ENCODE measurements at places on chromosomes 5 and 9. TPM values are rescaled to one million over a fixed set of nuclear protein-coding genes. Genes with fewer than 3 reads are reported as not detected.

DNA sequence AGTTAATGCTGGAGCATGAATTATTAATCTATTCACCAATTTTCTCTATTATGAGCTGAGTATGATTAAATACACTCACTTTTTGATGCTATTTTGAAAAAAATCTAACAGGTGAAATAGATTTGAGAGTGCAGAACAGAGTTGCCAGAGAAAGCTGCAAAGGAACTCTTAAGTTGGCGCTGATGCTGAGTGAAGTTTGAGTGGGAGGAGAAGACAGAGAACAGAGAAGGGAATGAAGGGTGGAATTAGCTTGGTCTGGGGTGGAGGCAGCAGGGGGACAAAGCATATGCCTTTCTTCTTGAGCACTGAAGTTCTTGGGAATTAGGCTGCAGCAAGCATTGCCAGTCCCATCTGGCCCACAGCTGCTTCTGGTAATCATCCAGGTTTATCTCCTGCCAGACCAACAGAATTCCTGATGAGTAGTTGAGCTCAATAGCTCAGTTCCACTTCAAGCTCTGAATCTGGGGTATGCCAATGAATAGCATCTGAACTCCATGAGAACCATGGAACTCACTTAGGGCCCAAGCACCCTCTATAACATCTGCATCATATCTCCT is 290.1 kb downstream of the HINT1 start:
- no peak overlapping the region for H3K27ac ChIP-seq
- no peaks in the 10 kb centered on the region for H3K4me1 ChIP-seq
- H3K36me3 ChIP-seq, result no peaks in the 10 kb centered on the region
- H3K4me3 ChIP-seq, result no peak overlapping the region
- DNase-seq, result no peak
- H3K27me3 ChIP-seq, result no peaks in the 10 kb centered on the region

RNF183 gene
- 1.5 TPM for polyA plus RNA-seq

DNA sequence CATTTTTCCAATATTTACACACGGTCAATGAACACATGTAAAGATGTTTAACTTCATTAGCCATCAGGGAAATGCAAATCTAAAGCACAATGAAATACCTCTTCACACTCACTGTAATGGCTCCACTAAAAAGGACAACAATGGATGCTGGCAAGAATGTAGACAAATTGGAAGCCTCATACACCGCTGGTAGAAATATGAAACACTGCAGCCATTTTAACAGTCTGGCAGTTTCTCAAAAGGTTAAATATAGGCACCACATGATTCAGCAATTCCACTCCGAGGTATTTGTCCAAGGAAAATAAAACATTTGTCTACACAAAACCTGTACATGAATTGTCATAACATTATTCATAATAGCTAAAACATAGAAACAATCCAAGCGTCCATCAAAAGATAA is 20.0 kb downstream of the RNF145 start:
- DNase-seq, result no peak
- no peaks in the 10 kb centered on the region for H3K27me3 ChIP-seq
- no peaks in the 10 kb centered on the region for H3K4me1 ChIP-seq
- H3K27ac ChIP-seq, result no peak overlapping the region
- H3K4me3 ChIP-seq, result no peak overlapping the region
- no peaks in the 10 kb centered on the region for H3K36me3 ChIP-seq

GRCh38 chr5:123844873-123845272 is 332.9 kb downstream of the CSNK1G3 start:
- no peak overlapping the region for H3K27ac ChIP-seq
- DNase-seq, result no peak
- H3K36me3 ChIP-seq, result no peaks in the 10 kb centered on the region
- H3K4me1 ChIP-seq, result no peaks in the 10 kb centered on the region

DNA sequence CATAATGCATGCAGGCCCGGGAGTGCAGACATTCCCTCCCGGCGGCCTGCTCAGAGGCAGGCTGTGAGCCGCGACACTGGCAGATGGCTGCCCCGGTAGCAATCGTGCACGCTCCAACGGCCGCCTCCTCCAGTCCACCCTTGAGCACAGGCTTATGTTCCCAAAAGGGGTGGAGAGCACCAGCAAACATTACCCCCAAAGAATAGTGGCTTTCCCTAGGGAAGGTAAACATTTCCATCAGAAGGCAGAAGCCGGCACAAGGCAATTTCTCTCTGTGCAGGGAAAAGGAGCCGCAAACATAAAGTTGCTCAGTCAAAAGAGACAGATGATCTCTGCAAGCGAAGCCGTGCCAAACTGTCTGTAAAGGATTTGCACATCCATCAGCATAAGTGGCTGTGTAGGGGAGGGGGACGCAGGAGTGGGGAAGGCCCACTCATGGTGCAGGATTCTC is 92.5 kb downstream of the SIL1 start:
- no peak overlapping the region for H3K27ac ChIP-seq
- peaks cover 12% of the 10 kb centered on the region for H3K4me1 ChIP-seq
- H3K27me3 ChIP-seq, result no peaks in the 10 kb centered on the region

DNA sequence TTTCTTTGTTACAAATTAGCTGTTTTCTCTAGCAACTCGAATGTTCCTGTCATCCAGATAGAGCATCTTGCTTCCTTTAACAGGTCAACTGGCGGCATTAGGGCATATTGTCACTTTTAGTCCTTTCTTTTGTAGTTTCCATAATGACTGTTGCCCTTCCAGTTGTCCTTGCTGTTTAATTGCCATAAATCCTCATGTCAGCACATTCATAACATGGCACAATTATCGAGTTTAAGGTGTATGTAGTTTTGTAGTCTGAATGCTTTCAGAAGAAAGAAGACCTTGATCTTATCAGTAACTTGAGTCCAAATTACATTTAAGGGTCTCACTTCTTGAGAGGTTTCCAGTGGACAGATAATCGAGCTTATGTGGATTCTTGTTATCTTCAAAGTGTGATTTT is 161.7 kb upstream of the CDH12 start:
- H3K36me3 ChIP-seq, result no peaks in the 10 kb centered on the region
- DNase-seq, result no peak
- no peak overlapping the region for H3K27ac ChIP-seq
- no peaks in the 10 kb centered on the region for H3K4me1 ChIP-seq

- no peaks in the 10 kb centered on the region for H3K27me3 ChIP-seq
- H3K4me3 ChIP-seq, result no peak overlapping the region
- H3K4me1 ChIP-seq, result no peaks in the 10 kb centered on the region
- no peak overlapping the region for H3K27ac ChIP-seq
- DNase-seq, result no peak
Observed at GRCh38 chr9:14849851-14850250, 60.4 kb downstream of the FREM1 start.

PCDHA8 gene
- polyA plus RNA-seq, result 0.40 TPM

GRCh38 chr9:136002881-136003280 is 41.7 kb upstream of the UBAC1 start:
- H3K36me3 ChIP-seq, result no peaks in the 10 kb centered on the region
- no peak for DNase-seq
- no peaks in the 10 kb centered on the region for H3K4me1 ChIP-seq
- H3K4me3 ChIP-seq, result no peak overlapping the region
- H3K27ac ChIP-seq, result no peak overlapping the region

MEIKIN gene
- polyA plus RNA-seq, result not detected

GRCh38 chr9:14351221-14351836 is 37.4 kb upstream of the NFIB start:
- H3K4me1 ChIP-seq, result no peaks in the 10 kb centered on the region
- DNase-seq, result no peak
- H3K27ac ChIP-seq, result no peak overlapping the region
- H3K27me3 ChIP-seq, result no peaks in the 10 kb centered on the region

- H3K27ac ChIP-seq, result no peak overlapping the region
- no peaks in the 10 kb centered on the region for H3K4me1 ChIP-seq
- H3K36me3 ChIP-seq, result no peaks in the 10 kb centered on the region
- H3K4me3 ChIP-seq, result no peak overlapping the region
- DNase-seq, result no peak
Observed at GRCh38 chr5:93575461-93576414, 5.3 kb downstream of the NR2F1-AS1 start.

GRCh38 chr9:130263601-130264413 is 1.8 kb upstream of the HMCN2 start:
- H3K4me1 ChIP-seq, result no peaks in the 10 kb centered on the region
- no peak overlapping the region for H3K27ac ChIP-seq
- H3K36me3 ChIP-seq, result no peaks in the 10 kb centered on the region
- no peak for DNase-seq
- H3K27me3 ChIP-seq, result no peaks in the 10 kb centered on the region
- no peak overlapping the region for H3K4me3 ChIP-seq

DNA sequence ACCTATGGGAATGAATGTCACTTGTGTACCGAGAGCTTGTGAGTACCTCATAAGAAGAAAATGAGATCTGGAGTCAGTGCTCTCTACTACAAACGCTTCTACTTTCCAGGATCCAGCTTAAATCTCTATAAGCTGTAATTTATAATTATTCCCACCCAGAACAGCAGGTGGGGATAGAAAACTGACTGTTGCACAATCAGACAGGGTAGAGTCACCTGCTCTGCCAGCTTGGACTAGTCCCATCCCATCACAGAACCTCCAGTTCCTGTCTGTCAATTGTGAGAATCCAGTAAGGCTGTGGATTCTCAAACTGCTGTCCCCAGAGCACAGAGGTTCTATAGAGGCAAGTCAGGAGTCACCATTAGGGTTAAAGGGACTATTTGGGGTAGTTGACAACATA is 2.0 kb downstream of the SPINK7 start:
- H3K4me1 ChIP-seq, result no peaks in the 10 kb centered on the region
- no peak overlapping the region for H3K4me3 ChIP-seq
- no peaks in the 10 kb centered on the region for H3K36me3 ChIP-seq
- H3K27me3 ChIP-seq, result no peaks in the 10 kb centered on the region
- H3K27ac ChIP-seq, result no peak overlapping the region

POU5F2 gene
- polyA plus RNA-seq, result 0.46 TPM

- H3K4me3 ChIP-seq, result no peak overlapping the region
- H3K27ac ChIP-seq, result no peak overlapping the region
- H3K27me3 ChIP-seq, result peaks cover 11% of the 10 kb centered on the region
- H3K4me1 ChIP-seq, result no peaks in the 10 kb centered on the region
Observed at GRCh38 chr5:2757563-2758351, 6.3 kb upstream of the IRX2 start.

DNA sequence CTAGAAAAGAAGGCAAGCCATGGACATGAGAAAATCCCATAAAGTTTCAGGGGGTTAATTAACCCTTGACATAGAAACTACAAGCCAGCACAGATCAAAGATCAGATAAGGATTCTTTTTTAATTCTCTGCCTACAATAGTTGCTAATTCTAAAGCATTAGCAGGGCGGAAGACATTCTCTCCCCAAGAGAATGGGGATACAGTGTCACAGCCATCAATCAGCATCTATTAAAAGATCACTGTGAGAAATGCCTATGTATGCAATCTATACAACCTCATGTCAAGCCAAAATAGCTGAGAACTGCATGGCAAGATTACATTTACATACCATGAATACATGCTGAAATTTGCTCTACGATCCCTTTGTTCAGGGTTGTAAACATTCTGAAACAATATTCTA is 14.3 kb downstream of the VLDLR start:
- peaks cover 7% of the 10 kb centered on the region for H3K36me3 ChIP-seq
- H3K27ac ChIP-seq, result no peak overlapping the region
- peaks cover 24% of the 10 kb centered on the region for H3K4me1 ChIP-seq
- no peak for DNase-seq

DNA sequence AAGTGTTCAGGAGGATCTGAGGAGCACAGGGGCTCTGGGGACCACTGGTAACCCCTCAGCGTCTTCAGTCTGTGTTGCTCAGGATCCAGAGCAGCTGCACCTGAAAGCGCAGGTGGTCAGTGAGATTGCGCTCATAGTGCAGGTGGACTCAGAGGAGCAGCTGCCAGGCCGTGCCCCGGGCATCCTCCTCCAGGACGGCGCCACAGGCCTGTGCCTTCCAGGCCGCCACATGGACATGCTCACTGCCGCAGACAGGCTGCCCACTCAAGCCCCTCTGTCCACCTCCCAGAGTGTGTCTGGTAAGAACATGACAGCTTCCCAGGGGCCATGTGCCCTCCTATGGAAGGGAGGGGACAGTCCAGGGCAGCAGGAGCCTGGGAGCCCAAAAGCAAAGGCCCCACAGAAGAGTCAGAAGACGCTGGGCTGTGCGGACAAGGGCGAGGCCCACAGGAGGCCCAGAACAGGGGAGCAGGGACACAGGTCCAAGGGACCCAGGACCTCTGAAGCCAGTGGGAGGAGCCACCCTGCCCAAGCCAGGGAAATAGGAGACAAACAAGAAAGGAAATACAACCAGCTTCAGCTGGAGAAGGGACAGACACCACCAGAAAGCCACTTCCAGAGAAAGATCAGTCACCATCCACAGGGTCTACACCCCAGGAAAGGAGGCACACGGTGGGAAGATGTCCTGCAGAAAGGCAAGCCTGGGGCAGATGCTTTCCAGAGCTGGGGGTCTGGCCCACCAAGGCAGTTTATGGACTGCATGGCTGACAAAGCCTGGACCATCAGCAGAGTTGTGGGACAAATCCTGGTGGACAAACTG is 5.2 kb downstream of the SPATA31E1 start:
- no peaks in the 10 kb centered on the region for H3K36me3 ChIP-seq
- H3K27ac ChIP-seq, result no peak overlapping the region
- H3K4me1 ChIP-seq, result no peaks in the 10 kb centered on the region
- DNase-seq, result no peak

Measured in pancreas (tissue), 10 donors.